Activated naive CD8-positive, alpha-beta T cell treated with anti-CD3 and anti-CD28 coated beads for 36 hours (primary cell): ENCODE measurements at places on chromosomes 4 and X.

- DNase-seq, result no peak
Measured at GRCh38 chr4:189305500-189305899, 635.2 kb upstream of the FRG1 start.

DNA sequence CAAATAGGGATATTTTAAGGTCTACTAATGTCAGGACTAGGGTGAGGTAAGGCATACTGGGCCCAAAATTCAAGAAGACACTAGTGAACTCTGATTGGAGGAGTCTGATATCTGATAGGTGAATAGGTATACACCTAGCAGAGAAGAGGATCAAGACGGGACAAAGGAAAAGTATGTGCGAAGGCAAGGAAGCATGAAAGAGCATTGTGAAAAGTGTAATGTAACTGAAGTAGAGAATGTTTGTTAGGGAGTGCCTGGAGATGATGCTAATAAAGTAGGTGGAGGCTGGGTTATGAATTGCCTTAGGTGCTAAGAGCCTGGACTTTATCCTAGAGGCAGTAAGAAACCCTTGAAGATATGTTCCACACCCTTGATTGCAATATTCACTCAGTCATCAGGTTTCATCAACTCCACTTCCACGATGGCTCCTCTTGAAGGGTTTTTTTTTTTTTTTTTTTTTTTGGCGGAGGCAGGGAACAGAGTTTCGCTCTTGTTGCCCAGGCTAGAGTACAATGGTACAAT, 49.9 kb upstream of the XIAP start:
- DNase-seq, result no peak

DNA sequence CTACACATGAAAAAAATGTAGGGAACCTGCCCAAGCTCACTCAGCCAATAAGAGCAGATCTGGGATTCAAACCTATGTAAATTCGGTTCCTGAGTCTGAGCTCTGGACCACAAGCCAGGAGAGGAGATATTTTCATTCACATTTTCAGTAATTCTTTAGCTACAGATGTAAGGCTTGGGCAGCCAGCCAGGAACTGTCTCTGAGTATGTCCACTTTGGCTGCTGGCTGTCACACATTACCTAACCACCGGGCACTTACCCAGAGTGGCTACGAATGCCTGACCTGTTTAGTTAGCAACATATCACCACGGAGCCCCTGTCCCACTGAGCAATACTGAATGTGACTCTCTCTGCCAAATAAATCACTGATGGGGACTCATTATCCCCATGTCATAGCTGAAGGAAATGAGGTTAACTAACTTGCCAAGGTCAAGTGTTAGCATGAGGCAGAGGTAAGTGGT, 15.3 kb downstream of the USP46 start:
- DNase-seq, result no peak

- no peak for DNase-seq
Measured at GRCh38 chr4:56909086-56909894, 1.6 kb downstream of the REST start.

DNA sequence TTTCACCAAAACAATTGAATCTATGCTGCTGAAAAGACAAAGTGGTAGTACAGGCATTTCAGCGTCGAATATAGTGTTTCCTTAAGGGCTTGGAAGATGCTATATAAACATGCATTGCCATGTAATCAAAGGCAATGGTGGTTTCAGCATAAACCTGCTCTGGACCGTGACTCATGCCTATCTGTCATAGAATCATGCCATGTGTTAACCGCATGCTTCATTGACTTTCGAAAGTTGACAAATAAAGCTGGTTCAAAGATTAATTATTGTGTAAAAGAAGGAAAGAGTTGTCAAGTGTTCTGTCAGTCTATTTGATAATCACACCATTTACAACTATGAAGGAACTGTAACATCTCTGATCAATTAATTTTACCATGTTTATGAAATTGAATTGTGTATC, 83.2 kb downstream of the FUNDC1 start:
- no peak for DNase-seq

GRCh38 chr4:152556834-152557233, 20.9 kb upstream of the FBXW7 start:
- no peak for DNase-seq

DNA sequence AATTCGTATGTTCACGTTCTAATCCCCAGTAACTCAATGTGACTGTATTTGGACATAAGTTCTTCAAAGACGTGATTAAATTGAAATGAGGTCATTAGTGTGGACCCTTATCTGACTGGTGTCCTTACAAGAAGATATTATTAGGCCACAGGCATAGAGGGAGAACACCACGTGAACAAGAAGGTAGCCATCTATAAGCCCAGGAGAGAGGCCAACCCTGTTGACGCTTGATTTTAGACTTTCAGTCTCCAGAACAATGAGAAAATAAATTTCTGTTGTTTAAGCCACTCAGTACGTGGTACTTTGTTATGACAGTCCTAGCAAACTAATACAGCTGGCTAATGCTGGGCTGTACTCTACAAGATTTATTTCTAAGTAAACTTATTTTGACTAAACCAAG, 1.5 kb upstream of the EIF1AX start:
- DNase-seq, result no peak

GRCh38 chr4:3349116-3349515, 56.3 kb downstream of the RGS12 start:
- no peak for DNase-seq

DNA sequence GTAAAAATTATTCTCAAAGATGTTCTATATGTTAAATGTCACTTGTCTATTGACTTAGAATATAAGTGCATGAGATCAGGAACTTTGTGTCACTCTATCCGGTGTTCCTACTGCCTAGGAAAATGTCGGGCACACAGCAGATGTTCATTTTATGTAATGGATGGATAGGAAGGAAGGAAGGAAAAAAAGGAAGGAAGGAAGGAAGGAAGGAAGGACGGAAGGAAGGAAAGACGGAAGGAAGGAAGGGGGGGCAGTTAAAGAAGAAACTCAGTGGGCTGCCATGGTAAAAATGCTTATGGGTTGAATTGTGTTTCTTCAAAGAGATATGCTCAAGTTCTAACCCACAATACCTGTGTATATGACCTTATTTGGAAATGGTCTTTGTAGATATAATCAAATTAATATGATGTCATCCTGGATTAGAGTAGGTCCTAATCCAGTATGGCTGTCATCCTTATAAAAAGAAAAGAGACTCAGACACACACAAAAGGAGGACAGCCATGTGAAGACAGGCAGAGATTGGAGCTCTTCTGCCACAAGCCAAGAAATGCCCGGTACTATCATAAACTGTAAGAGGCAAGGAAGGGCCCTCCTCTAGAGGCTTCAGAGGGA, 86.3 kb downstream of the COL25A1 start:
- DNase-seq, result no peak

DNA sequence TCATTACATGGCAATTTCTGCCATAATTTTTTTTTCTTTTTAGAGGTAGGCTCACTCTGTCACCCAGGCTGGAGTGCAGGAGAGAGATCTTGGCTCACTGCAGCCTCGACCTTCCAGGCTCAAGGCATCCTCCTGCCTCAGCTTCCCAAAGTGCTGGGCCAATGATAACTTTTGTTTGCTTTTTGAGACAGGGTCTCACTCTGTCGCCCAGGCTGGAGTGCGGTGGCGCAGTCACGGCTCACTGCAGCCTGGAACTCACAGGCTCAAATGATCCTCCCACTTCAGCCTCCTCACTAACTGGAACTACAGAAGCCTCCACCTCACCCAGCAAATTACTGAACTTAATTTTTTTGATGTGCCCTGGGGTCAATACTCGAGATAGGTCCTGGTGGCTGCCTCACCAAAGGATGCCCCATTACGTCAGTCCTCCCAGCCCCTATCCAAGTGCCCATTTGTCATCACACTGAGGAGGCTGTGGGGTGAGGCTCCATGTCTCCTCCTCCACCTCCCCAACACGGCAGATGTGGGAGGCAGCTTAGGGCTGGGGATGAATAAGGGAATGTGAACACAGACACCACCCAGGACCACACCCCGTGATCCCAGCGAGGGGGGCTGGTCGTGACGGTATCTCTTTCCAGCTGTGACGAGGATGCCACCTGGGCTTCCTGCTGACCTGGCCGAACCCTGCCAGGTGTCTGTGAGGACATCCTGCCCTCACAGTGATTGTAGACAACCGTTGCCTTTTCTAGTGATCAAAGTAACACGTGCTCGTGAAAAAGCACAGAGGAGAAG, 12.4 kb upstream of the NKX1-1 start:
- no peak for DNase-seq

GRCh38 chr4:38514465-38515146, 149.4 kb upstream of the KLF3 start:
- no peak for DNase-seq

- no peak for DNase-seq
Measured at GRCh38 chr4:96295143-96295741, 455.3 kb downstream of the PDHA2 start.

DNA sequence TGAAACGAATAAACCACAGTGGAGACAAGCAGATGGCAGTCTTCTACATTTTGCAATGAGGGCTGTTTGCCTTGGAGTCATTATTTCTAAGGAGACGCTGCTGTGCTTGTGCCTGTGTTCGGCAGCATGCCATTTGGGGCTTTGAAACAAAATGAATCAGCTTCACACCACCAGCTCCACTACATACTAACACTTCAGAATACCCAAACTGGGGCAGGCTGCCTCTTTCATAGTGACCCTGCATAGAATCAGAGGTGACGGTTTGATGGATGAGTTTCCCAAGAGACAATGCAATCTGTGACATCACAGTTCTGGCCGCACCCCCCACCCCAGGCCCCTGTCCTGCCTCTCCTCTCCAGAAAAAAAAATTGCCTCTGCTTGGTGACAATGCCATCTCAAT, 57.1 kb upstream of the MID1 start:
- DNase-seq, result no peak

- DNase-seq, result no peak
Measured at GRCh38 chr4:168394556-168394955, 76.0 kb upstream of the DDX60 start.

GRCh38 chr4:47184083-47184482, 152.7 kb downstream of the GABRB1 start:
- DNase-seq, result no peak

DNA sequence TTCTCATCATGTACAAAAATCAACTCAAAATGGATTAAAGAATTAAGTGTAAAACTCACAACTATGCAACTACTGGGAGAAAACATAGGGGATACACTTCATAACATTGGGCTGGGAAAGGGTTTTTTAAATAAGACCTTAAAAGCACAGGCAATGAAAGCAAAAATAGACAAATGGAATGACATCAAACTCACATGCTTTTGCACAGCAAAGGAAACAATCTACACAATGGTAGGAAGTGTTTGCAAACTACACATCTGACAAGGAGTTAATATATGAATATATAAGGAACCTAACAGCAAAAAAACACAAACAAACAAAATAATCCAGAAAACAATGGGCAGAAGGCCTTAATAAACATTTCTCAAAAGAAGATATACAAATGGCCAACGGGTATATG, 57.9 kb downstream of the FREM3 start:
- DNase-seq, result no peak

DNA sequence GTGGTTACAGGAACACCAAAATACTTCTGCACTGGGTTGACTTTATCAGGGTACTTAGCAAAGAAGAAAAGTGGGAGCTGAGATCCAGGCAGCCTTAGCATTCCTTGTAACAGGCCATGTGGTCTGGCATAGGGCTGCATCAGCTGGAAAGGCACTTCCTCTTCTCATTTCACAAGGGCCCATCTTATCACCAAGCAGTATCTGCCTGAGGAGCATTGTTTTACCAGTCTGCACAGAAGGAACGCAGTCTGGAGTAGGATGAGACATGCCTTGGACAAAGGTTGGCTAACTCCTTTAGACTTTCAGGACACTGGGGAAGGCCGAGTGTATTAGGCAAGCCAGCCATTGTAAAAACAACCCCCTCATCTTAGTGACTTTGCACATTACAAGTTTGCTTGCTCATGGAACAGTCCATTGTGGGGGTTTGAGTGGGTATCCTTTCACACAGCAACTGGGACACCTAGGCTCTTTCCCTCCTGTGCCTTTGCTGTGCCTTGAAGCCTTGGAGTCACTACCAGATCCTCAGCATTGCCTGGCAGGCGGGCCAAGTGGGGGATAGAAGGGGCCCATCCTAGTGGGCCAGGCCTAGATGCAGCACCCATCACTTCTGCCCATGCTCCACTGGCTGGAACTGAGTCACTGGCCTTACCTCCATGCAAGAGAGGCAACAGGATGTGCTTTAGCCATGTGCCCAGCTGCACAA, 4.6 kb downstream of the SUV39H1 start:
- DNase-seq, result no peak

DNA sequence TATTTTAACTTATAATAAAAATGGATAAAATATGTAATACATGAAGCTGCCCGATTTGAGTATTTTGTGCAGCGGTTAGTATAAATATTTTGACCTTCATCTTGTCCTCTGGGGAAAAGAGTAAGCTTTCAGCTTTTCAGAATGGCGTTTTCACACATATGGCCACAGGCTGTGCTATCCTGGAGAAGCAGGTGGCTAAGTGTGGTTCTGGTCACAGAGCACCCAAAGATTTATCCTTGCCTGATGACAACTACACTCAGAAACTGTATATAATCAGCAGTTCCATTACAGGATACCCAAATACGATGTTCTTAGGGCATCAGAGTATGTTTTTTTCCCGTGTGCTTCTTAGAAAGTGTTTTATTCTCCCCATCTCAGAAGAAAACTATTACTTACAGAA, 42.3 kb upstream of the ANK2 start:
- no peak for DNase-seq

DNA sequence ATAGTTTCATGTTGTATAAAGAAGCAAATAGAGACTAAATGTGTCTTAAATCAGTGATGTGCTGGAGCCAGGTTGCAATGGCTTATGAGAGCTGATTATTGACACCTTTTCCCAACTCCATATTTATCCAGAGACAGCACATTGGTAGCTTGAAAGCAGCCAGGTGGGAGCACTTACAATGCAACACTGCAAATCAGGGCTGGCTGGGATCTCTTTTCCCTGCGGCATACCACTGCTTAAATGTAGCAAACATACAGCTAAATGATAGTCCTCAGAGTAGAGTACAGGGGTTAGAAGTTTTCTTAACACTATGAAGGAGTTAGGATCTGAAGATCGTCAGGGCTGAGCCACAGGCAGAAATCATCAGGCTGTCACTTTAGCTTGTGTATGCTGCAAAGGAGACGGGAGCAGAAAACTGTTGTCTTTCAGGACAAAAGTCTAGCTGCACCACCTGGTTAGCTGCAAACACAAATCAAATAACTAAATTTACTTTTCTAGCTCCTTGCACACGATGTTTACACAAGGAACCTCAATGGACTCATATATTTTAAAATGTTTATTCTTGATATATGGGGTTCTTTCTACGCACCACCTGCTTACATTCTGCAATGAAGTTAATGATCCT, 527.3 kb downstream of the TLL1 start:
- DNase-seq, result no peak
